ENCODE measurements at places on chromosomes 2 and 18. TPM values are rescaled to one million over a fixed set of nuclear protein-coding genes. Genes with fewer than 3 reads are reported as not detected.

Gene TUBA4A
- polyA plus RNA-seq: 172 TPM

Gene PCARE
- not detected for polyA plus RNA-seq

Gene ANKRD30B
- not detected for polyA plus RNA-seq

Gene LONRF2
- 0.24 TPM for polyA plus RNA-seq

Gene TMEM198
- polyA plus RNA-seq: 10.4 TPM

Gene LYG1
- 0.68 TPM for polyA plus RNA-seq

Gene IL36A
- polyA plus RNA-seq: not detected

Gene DYSF
- polyA plus RNA-seq: 5.8 TPM

Gene NEB
- 1.5 TPM for polyA plus RNA-seq

Gene LHCGR
- polyA plus RNA-seq: 0.19 TPM

Gene TGFA
- 2.1 TPM for polyA plus RNA-seq

Gene CCDC102B
- polyA plus RNA-seq: 1.1 TPM

Gene MERTK
- 6.5 TPM for polyA plus RNA-seq

Gene RAMP1
- 3.9 TPM for polyA plus RNA-seq

Gene CIDEA
- 0.06 TPM for polyA plus RNA-seq

Gene SLC66A3
- polyA plus RNA-seq: 31.1 TPM

Gene FAM237A
- not detected for polyA plus RNA-seq

Gene STON1
- polyA plus RNA-seq: 5.0 TPM

Gene RAPH1
- polyA plus RNA-seq: 3.5 TPM

Gene MAL
- polyA plus RNA-seq: not detected

Gene CNDP1
- 0.09 TPM for polyA plus RNA-seq

Gene B3GNT2
- polyA plus RNA-seq: 17.6 TPM

Gene NFE2L2
- polyA plus RNA-seq: 13.8 TPM

Gene OR6B2
- not detected for polyA plus RNA-seq

Gene ERBB4
- polyA plus RNA-seq: 1.3 TPM

Gene PIAS2
- polyA plus RNA-seq: 22.8 TPM

Gene ABHD1
- 0.88 TPM for polyA plus RNA-seq

Gene MYO5B
- polyA plus RNA-seq: 5.1 TPM

Gene LIPG
- 9.2 TPM for polyA plus RNA-seq

Gene MYOM1
- 0.06 TPM for polyA plus RNA-seq

Gene ZSWIM2
- not detected for polyA plus RNA-seq

Gene CYBRD1
- polyA plus RNA-seq: 9.2 TPM

Gene ASB18
- not detected for polyA plus RNA-seq

Gene ASPRV1
- 0.59 TPM for polyA plus RNA-seq

Gene SNTG2
- polyA plus RNA-seq: 6.6 TPM

Gene LRP2
- polyA plus RNA-seq: 2.5 TPM

Gene MYL1
- not detected for polyA plus RNA-seq

Gene MARCO
- not detected for polyA plus RNA-seq
